IMR-90 (cell line): ENCODE measurements at places on chromosomes 1 and 21.

DNA sequence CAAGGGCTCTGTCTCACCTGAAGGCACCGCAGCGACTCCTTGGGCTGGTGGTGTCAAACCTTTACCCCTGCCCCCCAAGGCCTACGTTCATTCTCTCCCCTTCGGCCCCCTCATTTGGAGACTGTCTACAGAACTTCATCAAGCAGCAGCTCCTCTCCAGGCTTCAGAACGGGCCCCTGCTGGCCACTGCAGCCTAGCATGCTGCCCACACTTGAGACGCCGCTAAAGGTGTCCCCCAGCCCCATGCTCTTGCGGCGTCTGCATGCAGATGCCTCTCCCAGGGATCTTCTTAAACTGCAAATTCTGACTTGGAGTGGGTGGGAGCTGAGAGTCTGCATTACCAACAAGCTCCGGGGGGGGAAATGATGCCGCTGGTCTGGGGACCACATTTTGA lies 104.2 kb downstream of the PRDM2 start:
- DNase-seq: no peak

DNA sequence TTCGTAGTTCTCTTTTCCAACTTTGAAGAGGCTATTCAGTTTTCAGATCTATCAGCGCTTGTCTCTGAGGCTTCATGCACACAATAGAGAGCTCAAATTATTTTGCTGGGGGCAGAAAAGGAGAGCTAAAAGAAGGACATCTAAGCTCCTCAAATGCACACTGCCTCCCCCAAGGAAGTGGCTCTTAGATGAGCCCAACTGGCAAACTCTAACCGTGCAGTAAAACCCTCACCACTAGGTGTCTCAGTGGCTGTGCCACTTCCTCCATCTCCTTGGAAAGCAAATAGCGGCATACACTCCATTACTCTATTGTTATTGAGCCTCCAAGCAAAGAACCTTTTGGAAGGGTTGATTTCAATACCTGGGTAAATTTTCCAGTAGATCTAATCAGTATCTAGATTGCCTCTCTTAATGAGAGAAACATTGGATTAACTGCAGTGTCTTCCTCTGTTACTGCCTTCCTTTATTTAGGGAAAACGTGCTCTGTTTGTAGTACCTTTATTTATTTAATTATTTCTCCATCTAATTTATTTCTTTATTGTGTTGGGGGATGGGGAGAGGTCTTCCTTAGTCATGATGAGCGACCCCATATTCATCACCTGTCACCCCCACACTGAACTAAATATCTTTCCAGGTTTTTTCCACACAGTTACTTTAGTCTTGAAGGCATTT lies 9.2 kb upstream of the SFPQ start:
- DNase-seq: peak; percentile 82

DNA sequence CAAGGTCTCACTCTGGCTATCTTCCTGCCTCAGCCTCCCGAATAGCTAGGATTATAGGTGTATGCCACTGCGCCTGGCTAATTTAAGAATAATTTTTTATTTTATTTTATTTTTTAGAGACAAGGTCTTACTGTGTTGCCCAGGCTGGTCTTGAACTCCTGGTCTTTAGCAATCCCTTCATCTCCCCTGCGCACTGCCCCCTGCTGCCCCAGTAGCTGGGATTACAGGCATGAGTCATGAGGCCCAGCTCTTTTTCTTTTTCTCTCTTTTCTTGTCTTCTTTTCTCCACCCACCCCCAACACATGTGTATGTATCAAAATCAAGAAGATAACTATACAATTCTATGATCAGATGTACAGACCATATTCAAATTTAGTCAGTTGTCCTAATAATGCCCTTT lies 87.2 kb downstream of the PEX14 start:
- DNase-seq: no peak

- DNase-seq: peak; percentile 97
Observed at GRCh38 chr1:170680428-170680827, 16.5 kb downstream of the PRRX1 start.

GRCh38 chr1:47792779-47793178 lies 204.4 kb downstream of the TRABD2B start:
- no peak for DNase-seq
